NCI-H2029 treated with DMSO at 0.1 percent for 48 hours (cell line): ENCODE measurements at places on chromosomes 6 and 20.

- DNase-seq, result no peak
These were observed 35.3 kb downstream of the DUSP22 start for GRCh38 chr6:327538-328116.

GRCh38 chr6:104862456-104862855 lies 2.7 kb upstream of the HACE1 start:
- DNase-seq, result no peak

GRCh38 chr6:35292494-35292893 lies 5.1 kb upstream of the DEF6 start:
- DNase-seq, result no peak

DNA sequence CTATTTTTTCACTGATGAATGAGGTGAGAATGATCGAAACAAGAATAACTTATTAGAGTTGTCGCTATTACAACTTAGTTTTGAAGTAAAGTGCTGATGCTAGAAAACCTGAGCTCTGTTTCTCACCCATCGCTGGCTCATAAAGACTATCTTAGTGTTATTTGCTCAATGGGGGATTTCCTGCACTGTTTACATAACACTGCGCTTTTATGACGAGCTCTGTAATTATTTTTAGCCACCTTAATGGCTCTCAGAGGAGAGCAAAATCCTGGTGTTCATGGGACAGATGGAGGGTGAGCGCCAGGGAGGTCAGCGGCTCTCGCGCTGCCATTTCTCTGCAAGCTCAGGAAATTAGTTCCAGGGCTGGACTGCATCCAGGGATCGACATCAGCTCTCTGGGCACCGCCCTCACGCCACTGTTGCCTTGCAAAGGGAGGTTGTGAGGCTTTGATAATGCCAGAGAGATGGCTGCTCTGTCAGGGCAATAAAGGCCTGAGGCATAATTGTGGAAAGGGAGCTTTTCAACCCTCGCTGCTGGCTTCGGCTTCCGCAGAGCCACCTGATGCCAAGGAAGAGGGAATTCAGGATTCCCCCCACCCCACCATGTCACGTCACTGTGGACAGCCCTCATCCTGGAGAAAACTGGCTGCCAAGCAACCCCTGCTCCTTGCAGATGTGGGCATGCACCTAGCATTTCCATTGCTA lies 72.0 kb downstream of the DACT2 start:
- DNase-seq, result peak; percentile 36

GRCh38 chr6:2792330-2793110 lies 27.3 kb downstream of the WRNIP1 start:
- no peak for DNase-seq

DNA sequence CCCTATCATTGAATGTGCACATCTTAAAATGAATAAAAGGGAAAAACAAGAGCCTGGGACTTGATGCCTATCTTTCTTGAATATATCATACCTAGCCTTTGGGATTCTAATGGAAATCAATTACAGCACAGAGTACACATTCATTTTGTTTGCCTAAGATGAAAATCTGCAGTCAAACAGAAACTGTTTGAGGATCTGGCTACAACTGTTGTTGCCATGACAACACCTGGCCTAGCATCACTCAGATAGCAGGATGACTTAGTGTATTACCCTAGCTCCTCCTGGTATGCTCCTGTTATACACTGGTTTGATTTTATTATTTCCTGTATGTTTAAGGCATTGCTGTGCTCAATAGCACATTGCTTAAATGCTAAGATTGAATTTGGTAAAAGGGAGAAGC lies 71.5 kb upstream of the LAMP5 start:
- no peak for DNase-seq

GRCh38 chr6:90424580-90424979 lies 127.9 kb upstream of the BACH2 start:
- DNase-seq, result no peak

- no peak for DNase-seq
These were observed 18.7 kb downstream of the SNX5 start for GRCh38 chr20:17949899-17950298.

DNA sequence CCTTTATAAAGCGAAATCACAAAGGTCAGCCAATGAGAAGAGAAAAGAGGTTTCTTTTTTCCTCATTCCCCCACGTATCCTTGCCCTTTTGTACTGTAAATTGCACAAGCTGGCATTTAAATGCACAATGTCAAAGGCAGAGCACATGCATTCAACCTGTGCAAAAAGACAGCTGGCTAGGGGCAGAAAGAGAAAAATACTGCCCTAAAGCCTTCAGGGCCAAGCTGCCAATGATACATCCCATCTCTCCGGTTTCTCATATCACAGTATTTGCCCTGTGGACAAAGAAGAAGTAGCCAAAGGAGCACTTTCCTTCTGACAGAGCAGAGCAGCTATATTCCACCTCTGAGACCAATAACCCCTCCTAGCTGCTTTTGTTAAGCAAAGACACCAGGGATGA lies 219.2 kb downstream of the TRDN start:
- DNase-seq, result no peak

- peak; percentile 34 for DNase-seq
These were observed 112.6 kb upstream of the RALGAPA2 start for GRCh38 chr20:20824924-20825584.

GRCh38 chr6:95519228-95520037 lies 57.9 kb upstream of the MANEA start:
- peak; percentile 93 for DNase-seq

DNA sequence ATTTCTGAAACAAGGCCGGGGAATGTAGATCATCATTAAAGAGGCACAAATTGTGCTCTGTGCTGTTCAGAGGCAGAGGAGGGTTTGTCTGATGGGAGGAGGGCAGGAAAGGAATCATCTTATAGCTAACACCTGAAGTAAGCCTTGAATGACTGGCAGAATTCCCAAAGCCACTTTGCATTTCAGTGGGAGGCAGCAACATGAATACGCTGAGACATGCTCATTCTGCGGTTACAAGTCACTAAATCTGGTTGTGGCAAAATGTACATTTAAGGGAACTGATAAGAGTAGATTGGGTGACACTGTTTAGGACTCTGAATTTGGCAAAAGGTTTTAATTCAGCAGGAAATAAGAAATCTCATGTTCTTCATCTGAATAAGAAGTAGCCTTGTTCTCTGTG lies 4.4 kb upstream of the COL19A1 start:
- no peak for DNase-seq
